Myocyte (in vitro differentiated cells): ENCODE measurements at places on chromosomes 5 and 9.

DNA sequence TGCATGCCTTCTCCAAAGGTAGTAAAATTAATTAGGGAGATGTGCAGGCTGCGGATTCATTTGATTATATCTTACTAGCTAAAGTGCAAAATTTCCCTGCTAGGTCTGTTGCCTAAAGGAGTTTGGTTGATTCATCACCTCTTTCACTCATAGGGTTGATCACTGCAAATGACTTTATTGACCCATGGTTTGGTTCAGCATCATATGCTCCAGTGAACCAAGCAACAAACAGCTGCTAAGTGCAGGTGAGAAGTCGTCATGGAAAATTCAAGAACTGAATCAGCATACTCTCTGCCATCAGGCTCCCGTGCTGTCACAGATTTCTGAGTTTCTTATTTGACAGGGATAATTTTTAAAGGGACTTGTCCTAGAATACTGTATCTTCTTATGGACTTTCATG lies 571.8 kb upstream of the CDH18 start:
- no peak for DNase-seq

GRCh38 chr5:151151263-151151660 lies 6.3 kb downstream of the ANXA6 start:
- no peak for DNase-seq

- no peak for DNase-seq
These were observed 117.5 kb downstream of the HMHB1 start for GRCh38 chr5:143929486-143929885.

DNA sequence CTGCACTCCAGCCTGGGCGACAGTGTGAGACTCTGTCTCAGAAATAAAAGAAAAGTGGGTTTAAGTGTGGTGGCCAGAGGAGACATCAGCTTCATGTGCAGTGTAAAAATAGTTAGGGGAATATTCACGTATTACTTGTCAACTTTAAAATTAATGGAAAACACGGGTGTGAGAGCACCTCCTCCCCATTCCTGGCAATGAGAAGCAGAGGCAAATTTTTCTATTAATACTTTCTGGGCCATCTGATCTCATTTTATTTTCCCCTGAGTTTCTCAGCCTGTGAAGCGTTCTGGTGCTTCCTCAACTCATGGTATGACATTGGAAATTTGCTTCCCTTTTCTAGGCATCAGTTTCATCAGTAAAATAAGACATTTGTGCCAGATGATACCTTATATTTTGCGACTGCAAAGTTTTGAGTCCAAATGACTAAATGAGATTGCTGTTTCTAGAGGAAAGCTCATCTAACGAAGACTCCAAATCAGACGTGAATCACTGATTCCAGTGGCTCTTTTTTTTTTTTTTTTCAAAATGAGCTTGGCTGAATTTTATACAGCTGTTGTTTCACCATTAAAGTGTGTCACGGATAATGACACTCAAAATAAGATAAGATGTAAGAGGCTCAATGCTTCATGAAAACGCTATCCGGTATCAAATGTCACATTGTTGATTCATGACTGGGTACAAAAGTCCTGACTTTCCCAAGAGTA lies 104.6 kb downstream of the MSX2 start:
- peak; percentile 82 for DNase-seq

DNA sequence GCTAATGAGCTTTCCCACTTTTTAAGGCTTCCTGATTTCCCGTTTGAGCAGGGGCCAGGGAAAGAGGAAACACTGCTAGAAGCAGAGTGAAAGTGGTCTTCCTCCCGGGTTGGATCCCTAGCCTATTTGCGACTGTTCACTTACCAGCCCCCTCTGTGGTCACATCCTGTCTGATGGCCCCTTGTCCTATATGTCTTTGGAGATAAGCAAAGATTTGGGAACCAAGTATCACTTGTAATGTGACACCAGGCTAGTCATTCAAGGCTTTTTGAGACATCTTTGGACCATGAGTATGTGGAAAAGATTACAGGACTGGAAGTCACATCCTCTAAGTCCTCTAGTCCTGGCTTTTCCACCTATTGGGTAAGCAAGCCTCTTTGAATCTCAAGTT lies 6.1 kb downstream of the DNAJB5 start:
- no peak for DNase-seq

- DNase-seq: peak; percentile 62
These were observed 91.8 kb upstream of the DAPK1 start for GRCh38 chr9:87405677-87406542.

DNA sequence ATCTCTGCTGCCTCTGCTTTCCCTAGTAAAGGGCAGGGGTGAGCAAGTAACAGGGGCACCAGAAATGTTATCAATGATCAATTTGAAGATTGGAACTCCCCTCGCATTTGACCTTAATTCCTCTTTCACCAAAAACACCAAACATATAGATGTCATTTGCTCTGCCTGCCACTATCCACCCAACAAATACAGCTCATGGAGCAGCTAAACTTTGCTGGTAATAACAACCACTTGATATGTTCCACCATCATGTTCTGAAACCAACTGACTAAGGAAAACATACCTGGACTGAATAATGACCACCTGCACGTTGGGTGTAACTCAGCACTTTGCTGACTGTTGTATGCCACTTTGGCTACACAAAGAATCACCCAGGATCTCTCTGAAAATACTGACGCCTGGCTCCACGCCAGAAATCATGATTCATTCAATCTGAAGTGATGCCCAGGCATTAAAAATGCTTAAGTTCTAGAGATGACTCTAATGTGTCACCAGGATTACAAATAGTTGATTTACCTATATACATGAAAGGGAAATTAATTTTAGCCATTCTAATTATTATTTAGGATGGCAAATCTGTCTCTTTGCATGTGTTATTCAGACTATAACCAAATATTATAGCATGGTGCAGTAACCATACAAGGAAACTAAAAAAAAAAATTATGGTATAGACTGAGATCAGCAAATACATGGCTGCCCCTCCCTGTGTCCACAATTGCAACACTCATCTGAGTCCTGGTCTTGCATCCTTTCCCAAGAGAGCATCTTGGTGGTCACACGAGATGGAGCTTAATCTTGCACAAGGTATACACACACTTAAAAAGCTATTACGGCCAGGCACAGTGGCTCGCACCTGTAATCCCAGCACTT lies 43.1 kb upstream of the TTC39B start:
- DNase-seq: peak; percentile 44

DNA sequence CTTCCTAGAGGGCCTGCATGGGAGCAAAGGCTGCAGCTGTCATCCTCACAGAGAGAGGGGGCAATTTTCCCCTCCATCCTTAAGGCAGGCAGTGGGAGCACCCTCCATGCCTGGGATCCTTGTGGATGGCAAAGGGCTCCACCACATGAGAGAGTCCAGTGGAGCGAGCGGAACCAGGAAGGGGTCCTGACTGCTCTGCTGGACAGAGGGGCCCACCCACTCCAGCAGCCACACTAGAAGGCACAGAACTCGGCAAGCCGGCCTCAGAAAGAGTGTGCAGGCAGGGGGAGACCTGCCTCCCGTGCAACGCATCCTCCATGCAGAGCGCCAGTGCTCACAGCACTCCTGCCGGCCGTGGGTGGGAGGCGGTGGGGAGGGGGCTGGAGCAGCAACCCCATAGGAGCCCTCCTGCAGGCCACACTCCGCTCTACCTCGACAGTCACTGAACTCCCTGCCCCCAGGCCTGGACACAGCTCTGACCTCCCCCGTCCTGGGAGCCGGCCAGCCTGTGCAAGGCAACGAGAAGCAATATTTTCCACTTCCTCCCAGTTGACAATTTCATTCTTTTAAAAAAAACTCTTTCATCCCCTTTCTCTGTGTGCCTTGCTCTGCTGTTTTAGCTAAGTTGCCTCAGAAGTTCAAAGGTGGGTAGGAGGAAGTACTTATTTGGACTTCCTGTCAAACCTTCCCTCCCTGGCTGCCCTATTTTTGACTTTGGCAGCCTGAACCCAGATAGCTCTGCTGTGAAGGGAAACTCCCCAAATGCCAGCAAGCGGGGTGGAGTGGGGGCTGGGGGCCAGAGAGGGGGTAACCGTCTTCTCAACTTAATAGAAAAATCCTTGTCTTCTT lies 5.3 kb upstream of the LCP2 start:
- no peak for DNase-seq

GRCh38 chr5:131581702-131582101 lies 53.3 kb downstream of the RAPGEF6 start:
- DNase-seq: no peak

DNA sequence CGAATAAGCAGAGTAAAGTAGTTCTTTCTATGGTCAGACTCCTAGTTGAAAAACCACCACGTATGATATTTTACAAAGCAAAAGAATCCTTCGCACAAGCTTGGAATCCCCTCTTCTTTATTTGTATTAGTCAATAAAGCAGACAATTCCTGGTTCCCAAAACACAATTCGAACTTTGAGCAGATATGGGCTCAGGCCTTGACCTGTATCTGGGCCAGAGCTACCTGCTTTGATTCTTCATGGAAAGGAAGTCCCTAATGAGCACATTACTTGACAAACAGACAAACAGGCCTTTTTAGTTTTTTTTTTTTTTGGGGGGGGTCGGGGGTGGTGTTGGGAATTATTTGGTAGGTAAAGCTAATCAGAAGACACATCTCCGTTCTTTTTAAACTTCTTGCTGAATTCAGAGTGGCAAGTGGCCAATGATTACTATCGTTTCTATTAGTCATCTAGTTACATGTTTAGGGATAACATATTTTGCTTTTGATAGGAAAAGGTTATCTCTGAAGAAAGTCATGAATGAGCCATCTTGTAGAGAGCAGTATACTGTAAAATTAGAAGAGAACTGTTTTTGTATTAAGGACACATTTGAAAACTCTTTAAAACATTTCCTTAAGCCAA lies 116.6 kb upstream of the HMHB1 start:
- DNase-seq: no peak

DNA sequence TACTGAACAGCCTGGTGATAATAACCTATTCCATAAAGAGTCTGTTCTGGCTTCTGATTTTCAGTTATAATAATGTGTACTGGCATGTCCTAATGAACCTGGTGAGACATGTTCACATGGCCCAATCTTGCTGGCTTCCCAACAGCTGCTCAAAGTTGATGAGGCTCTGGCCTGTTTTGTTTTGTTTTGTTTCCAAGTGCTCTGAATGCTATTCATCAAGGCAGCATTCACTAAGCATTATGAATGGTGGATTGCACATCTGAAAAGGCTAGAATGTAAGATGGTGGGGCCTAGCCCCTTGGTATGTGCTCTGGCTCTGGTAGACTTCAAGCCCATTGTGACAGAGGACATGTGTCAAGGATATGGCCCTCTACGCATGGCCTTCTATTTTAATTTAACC lies 388.5 kb downstream of the PSAT1 start:
- peak; percentile 63 for DNase-seq

GRCh38 chr5:116575326-116576052 lies 866 bp upstream of the SEMA6A start:
- peak; percentile 21 for DNase-seq

DNA sequence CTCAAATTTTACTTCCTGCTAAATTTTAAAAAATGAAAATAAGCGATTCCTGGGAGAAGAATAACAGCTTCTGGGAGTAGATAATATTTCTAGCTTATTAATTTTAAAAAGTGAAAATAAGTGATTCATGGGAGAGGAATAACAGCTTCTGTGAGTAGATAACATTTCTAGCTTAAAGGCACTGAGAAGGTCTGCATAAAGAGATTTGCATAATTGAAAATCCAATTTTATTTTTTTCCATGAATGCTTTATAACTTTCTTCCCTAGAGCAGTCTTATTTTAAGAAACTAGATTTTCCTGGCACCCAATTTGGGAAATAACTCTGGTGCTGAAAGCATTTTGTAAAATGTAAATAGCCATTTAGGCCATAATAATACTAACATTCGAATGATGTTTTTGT lies 65.9 kb upstream of the ASTN2 start:
- no peak for DNase-seq

GRCh38 chr9:136991993-136992818 lies at the start of gene PAXX:
Gene PAXX (plus strand): TSS chr9:136992422. CDS start chr9:136992444, 22 bp downstream.
- peak; percentile 86 for DNase-seq

DNA sequence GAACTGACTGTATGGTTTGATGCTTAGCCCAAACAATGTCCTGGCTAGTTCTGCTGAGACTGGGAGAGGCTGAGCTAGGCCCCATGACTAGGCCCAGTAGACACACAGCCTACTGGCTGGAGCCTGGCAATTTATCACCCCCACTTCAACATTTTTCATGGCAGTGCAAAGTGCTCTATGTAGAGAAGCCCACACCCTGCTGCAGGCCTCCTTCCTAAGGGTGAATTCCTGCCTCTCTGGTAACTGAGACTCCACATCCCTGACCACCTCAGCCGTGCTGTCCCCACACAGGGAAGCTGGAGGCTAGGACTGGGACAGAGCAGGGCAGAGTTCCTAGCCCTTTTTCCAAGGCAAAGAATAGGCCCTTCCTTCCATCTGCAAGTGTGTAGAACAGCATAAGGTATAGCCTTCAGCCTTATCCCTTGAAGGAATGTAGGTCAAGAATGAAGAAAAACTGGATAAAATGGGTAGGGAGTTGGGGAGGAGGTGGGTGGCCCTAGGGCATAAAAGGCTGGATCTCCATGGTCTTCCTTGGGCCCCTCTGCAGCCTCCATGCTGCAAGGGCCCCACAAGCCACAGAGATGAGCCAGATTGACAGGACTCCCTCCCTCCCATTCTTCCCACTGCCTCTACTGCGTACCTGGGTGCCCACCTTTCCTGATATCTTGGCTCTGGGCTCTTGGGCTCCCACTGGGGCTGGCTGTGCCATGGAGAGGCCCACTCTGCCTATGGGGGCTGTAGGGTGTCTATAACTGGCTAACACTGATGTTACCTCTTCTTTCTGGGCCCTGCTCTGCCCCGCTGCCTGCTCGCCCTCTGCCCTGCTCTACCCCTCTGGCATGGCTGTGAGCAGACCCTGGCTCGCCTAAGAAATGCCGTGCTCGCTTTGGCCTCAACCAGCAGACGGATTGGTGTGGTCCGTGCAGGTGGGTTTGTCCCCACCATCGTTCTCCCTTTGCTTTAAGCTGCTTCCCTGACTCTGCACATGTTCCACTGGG lies 29.8 kb downstream of the TCF7 start:
- DNase-seq: no peak

DNA sequence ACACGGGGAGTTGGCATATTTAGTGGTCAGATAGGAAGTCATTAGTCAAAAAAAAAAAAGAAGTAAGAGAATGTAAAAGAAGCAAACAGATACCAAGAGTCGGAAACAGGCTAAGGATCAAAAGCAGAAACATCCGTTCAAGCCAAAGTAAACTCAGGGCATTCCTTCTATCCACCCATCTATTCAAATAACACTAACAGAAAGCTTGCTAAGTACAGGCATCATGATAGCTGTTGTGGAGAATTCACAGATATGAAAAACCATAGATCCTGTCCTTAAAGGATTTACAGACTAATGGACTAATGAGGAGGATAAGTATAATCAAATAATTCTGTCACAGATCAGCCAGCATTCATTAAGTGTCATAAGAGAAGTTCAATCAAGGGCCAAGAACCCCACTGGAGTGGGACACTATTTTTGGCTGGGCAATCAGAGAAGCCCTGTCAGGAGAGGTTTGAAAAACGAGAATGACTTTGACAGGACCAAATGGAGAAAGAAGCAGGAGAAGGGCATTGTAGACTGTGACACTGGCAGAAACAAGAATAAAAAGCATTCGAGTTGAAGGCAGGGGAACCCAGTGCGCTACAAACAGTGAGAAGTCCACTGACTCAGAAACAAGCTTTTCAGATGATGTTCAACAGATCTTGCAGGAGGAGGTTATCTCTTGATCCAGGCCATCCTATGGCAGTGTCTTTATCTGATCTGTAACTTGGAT lies 154.2 kb upstream of the TSLP start:
- no peak for DNase-seq

- no peak for DNase-seq
These were observed 475 bp downstream of the DDX31 start for GRCh38 chr9:132669319-132669697.

GRCh38 chr5:37198061-37198460 lies 51.1 kb downstream of the CPLANE1 start:
- DNase-seq: no peak

GRCh38 chr5:94544875-94545547 lies 73.4 kb downstream of the KIAA0825 start:
- DNase-seq: no peak
